ENCODE measurements at places on chromosomes 5 and 9.

DNA sequence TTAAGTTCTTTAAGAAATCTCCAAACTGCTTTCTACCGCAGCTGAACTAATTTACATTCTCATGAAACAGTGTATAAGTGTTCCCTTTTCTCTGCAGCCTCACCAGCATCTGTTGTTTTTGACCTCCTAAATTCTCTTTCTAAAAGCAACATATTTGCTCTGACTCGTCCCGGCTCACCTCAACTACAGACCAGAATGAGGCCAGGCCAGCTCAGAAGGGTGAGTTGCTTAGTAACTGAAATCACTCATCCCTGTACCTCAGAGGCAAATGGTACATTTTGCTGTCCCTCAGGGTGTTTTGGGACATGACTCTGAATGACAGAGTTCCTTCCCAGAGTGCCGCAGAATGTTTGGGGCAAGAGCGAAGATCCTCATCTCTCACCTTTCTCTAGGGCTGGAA is 127.5 kb downstream of the FRMD3 start:
- no peak for DNase-seq

DNA sequence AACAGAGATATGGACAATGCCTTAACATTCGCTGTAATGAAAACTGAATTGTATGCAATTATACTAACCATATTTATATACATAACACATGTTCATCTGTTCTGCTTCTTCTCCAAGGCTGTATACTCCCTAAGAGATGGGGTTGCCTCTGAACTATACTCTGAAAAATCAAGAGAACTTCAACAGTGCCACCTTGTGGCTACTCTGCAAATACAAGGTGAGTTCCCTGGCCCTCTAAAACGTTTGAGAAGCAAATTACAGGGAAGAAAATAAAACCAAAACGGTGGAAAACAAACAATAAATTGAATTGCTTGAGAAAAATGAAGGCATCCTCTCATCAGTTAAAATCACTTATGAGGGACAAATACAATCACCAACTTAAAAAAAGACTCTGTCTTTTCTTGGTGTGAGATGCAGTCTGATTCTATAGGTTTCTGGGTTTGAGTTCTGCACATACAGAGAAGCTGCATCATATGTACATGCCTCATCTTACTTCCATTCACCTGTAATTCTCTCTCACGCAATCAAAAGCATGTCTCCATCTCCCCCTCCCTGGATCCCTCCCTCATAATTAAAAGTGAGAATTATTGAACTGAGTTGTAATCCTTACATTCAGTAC is 98.6 kb downstream of the FBXW11 start:
- peak; percentile 14 for DNase-seq

GRCh38 chr9:136576269-136576626 is 30.4 kb upstream of the NOTCH1 start:
- DNase-seq = no peak

DNA sequence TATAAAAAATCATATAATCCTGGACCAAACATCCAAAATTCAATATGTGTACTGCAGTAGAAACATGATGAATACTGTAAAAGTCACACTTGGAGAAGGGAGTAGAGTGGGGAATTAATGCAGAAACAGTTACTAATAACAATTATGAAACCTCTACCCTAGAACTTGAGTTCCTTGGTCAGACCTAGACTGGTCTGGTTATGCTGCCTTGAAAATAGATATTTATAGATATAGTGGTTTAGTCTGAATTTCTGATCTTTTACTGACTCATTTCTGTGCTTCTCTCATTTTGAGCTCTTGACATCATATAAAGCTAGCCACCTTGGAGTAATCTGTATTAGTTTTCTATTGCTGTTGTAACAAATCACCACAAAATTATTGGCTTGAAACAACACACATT is 808.7 kb upstream of the CDH10 start:
- no peak for DNase-seq

GRCh38 chr5:1156033-1156753 is 44.3 kb upstream of the SLC12A7 start:
- no peak for DNase-seq

- no peak for DNase-seq
Measured at GRCh38 chr5:173001229-173001841, 17.8 kb downstream of the ATP6V0E1 start.

GRCh38 chr9:79193501-79194223 is 378.1 kb upstream of the TLE4 start:
- no peak for DNase-seq

- no peak for DNase-seq
Measured at GRCh38 chr5:83857341-83857740, 136.7 kb upstream of the HAPLN1 start.

GRCh38 chr5:155451106-155451505 is 437.6 kb downstream of the KIF4B start:
- DNase-seq = no peak

DNA sequence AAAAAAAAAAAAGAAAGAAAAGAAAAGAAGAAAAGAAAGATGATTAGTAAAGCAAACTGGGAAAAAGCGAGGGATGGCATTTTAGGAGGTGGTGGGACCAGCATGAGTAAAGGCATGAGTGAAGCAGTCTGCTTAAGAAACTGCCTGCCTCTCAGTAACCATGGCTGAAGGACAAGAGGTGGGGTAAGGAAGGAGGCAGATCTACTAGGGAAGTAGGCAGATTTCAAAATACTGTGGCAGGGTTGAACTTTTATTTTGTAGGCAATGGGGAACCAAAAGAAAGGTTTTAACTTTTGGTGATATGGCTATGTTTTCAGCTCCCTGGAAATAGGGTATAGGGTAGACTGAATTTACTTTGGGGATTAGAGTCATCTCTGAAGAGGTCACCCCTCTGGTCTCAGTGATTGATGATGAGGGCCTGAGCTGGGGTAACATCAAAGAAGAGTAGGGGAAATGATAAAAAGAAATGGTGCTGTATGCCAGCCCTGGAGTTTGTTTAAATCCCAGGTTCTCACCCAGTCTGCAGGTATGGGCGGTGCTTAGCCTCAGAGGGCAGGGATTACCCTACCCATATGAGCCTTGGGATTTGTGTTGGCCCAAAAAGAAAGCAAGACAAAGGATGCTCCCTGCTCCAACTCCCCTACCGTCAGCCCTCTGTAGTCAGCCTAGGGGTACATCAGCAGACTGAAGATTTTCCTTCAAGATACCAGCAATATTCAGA is 316.2 kb downstream of the CWC27 start:
- DNase-seq = no peak

- DNase-seq = no peak
Measured at GRCh38 chr5:63055421-63055820, 476.8 kb downstream of the LRRC70 start.

- DNase-seq = no peak
Measured at GRCh38 chr5:125154301-125155110, 408.1 kb upstream of the ZNF608 start.

DNA sequence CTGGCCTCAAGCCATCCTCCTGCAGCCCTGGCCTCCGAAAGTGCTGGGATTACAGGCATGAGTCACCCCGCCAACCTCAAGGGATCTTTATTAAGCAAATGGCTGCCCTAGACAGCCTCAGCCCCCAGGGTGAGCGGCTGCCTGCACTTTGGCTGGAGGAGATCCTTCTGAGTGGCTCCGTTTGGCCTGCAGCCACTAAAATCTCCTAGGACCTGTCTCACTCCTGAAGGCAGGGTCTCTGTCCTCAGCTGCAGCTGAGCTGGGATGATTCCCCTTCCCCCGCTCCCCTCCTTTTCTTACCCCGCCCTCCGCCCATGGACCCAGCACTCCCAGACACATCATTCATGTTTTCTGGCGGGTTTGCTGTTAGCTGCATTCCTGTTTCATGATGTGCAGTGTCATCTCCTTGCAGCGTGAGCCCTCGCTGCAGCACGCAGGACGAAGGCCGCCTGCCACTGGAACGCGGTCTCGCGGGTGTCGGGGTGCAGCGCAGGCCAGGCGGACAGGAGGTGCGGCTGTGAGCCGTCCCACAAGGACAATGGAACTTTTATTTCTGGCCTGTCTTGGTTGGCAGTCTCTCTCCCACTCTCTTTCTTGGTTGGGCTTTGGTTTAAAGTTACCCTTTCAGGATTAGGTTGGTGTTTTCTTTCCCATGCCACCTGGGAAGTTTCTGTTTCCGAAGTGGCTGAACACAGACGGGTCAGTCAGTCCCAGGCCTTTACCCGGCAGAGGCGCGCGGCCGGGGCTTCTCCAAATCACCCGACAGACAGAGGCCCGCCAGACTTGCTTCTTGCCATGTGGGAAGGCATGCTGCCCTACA is 137.1 kb downstream of the FOXD1 start:
- DNase-seq = peak; percentile 80

DNA sequence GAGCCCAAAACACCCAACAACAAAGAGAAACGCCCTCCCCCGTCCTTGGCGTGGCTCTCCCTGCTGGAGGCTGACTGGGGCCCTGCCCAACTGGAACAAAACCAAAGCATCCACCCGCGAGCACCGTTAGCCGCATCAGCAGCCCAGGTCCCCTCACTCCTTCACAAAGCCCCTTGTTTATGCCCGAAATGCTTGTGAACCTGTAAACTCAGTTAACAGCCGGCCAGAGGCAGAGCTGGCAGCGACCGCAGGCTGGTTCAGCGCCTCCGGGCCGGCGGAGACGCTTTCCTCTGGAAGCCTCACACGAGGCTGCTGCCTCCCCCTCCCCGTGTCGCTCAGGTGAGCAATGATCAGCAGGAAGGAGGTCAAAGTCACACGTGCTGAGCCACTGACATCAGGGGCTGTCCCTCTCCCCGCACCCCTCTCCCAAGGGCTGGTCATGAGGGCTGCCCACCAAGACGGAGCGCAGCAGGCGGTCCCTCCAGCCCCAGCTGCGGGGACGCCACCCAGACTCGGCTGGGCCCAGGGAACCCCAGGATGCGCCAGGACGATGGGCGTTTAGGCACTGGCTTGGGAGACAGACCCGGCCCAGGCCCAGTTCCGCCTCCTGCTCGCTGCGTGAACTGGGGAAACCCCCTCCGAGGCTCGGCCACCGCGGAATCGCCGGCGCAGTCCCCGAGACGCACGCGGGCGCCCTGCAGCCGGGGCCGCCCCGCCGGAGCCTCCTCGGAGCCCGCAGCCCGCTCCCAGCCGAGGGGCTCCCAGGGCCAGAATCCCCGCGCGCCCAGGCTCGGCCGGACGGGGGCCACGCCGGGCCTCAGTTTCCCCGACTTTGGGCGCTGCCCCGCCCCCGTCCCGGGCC is 563 bp downstream of the SNAPC4 start:
- no peak for DNase-seq

DNA sequence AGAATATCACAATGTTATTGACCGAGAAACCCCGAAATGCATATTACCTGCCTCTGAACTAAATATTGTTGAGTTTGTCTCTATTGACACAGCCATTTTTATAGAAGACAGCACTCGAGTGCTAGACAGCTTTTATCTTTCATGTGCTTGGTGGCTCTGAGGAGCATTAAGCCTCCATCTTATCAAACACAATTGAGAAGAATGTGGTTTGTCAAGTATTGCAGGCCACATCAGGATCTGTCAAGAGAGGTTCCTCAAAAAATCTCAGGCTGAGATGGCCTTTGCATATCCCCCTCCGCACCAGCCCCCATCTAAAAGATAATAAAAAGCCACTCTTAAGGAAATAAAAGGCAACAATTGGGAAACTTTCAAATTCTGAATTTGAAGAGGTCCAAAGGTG is 284.8 kb downstream of the DENND1A start:
- no peak for DNase-seq

DNA sequence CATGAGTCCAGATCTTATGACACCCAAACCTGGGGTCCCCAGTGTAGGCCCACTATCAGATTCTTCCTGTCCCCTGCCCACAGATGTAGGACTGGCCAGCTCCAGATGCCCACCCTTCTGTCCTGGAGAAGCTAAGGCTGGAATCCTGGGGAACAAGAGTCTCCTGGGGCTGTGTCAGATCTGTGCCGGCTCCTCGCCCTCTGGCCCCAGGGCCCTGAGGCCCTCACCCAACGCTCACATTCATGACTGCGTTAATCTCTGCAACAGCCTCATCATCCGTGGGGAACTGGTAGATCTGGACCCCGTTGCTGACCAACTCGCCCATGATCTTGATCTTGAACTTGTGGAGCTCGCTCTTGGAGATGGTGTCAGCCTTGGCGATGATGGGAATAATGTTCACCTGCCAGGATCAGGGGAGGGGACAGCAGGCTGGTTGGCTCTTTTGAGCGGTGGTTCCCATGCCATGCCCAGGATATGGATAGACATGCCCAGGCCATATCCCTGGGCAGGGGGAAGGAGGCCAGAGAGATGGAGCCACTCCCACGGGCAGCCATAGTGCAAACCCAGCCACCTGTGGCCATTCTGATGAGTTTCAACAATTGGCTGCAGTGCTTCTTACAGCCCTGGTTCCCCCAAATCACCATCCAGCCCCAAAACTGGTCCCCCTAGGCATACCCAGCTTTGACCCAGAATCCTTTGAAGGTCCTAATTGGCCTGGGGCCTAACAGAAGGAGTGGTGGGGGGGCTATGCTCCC is 14.6 kb downstream of the SEPTIN8 start:
- no peak for DNase-seq

- DNase-seq = no peak
Measured at GRCh38 chr5:153711755-153712154, 221.3 kb downstream of the GRIA1 start.

DNA sequence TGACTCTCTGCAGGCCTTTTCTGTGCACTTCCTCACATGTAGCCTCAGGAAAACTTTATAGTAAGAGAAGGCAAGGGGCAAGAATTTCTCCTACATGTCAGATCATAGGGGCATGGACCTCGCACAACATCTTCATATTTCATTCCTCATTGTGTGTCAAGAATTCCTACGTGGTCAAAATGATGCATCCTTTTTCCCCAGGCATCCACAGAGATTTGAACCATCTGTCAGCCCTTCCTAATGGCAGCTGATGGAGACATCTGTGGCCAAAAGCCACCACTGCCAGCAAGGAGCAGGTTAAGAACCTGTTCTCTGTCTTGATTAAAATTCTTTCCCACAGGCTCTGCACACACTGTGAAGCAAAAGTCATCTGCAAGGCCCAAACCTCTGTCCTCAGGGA is 42.5 kb downstream of the MFAP3 start:
- no peak for DNase-seq

DNA sequence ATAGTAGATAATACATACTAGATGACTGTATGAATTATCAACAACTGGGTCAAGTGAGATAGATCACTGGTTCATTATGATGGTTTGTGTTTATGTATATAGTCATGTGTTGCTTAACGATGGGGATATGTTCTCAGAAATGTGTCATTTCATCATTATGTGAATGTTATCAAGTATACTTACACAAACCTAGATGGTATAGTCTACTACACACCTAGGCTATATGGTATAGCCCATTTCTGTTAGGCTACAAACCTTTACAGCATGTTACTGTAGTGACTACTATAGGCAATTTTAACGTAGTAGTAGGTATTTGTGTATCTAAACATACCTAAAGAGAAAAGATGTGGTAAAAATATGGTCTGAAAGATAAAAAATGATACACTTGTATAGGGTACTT is 31.0 kb downstream of the TMEM38B start:
- no peak for DNase-seq

GRCh38 chr9:127919253-127919815 is 2.5 kb upstream of the ST6GALNAC4 start:
- DNase-seq = peak; percentile 95

Data from AG04449 (cell line).